Upper lobe of right lung (tissue), 1 donor: ENCODE measurements at places on chromosomes 2 and 18. TPM values are rescaled to one million over a fixed set of nuclear protein-coding genes. Genes with fewer than 3 reads are reported as not detected.

- H3K27ac ChIP-seq = no peak overlapping the region
- peaks cover 18% of the 10 kb centered on the region for H3K4me1 ChIP-seq
- no peaks in the 10 kb centered on the region for H3K36me3 ChIP-seq
- peak overlapping the region; percentile 42 for H3K4me3 ChIP-seq
Measured at GRCh38 chr2:20666005-20666303, 990 bp upstream of the GDF7 start.

DNA sequence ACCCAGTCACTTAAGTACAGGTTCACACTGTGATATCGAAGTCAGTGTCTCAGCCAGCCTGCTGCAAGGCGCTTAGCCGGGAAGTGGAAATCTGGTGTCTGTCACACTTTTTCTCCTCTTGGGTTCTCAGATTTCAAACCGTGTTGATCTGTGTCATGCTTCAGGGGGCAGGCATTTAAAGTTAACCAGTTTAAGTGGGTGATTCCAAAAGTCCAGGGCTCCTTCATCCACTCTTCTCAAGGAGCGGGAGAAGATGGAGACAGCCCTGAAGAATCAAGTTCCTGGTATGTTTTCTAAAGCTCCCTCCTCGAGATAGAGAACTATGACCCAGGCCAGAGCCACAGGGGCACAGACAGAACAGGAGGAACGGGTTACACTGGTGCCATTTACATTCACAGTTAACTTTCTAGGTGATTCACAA, 331.7 kb downstream of the GBX2 start:
- no peak overlapping the region for H3K4me3 ChIP-seq
- no peaks in the 10 kb centered on the region for H3K36me3 ChIP-seq
- no peak for DNase-seq
- H3K27me3 ChIP-seq = no peaks in the 10 kb centered on the region

GRCh38 chr2:157923598-157924217, 47.6 kb upstream of the ACVR1 start:
- no peak for DNase-seq
- H3K27me3 ChIP-seq = no peaks in the 10 kb centered on the region
- no peaks in the 10 kb centered on the region for H3K4me1 ChIP-seq
- H3K36me3 ChIP-seq = no peaks in the 10 kb centered on the region

DNA sequence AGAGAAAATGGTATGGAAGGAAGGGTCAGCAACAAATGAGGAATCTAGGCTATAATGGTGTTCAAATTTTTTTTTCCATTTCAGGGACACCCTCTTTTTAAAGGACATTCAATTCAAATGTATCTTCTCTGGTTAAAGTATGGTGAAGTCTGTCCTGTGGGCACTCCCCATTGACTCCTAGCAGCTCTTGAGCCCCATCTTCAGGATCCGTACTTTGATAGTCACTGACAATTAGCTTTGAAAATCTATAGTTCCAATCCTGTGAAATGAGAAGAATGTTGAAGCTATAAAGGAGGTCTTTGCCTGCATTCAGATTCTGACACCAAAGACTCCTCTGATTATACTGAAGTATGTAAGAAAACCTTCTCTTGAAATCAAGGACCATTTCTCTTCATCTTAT, 43.3 kb downstream of the KCNH7 start:
- no peaks in the 10 kb centered on the region for H3K27me3 ChIP-seq
- no peaks in the 10 kb centered on the region for H3K4me1 ChIP-seq
- no peak for DNase-seq
- no peaks in the 10 kb centered on the region for H3K36me3 ChIP-seq
- no peak overlapping the region for H3K4me3 ChIP-seq

The ATOH8 gene
- total RNA-seq = 93.6 TPM

- no peaks in the 10 kb centered on the region for H3K36me3 ChIP-seq
- H3K27me3 ChIP-seq = no peaks in the 10 kb centered on the region
Measured at GRCh38 chr2:191857259-191857805, 10.4 kb upstream of the CAVIN2 start.

GRCh38 chr2:128452536-128453530, 134.2 kb upstream of the HS6ST1 start:
- peak; percentile 29 for DNase-seq
- no peaks in the 10 kb centered on the region for H3K4me1 ChIP-seq
- H3K27me3 ChIP-seq = no peaks in the 10 kb centered on the region
- H3K27ac ChIP-seq = no peak overlapping the region

DNA sequence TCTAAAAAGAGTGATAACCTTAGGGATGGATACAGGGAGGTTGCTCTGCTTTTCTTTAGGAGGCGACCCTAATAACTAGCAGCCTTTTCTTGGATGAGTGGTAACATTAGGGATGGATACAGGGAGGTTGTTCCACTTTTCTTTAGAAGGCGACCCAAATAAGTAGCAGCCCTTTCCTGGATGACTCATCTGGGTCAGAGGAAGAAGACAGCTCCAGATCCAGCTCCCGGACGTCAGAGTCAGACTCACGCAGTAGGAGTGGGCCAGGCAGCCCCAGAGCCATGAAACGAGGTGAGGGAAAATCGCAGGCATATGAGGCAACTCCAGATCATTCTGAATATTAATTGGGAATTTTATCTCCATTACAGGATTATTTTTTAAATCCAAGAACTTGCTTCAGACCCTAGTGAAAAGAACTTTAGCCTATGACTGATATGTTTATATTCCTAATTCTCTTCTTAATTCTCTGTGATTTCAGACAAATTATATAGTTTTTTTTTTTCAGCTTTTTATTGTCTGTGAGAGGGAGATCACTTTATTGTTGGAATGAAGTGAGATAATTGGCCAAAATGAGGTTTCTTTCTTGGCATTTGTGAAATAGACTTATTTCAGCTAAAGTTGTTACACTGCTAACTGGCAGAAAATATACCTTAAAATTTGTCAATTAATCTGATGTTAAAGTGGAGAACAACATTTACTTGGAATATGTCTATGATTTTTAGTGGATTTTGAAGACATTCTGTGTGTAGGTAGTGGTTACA, 31.2 kb upstream of the C1GALT1C1L start:
- no peak overlapping the region for H3K27ac ChIP-seq
- H3K4me1 ChIP-seq = no peaks in the 10 kb centered on the region
- no peak for DNase-seq
- no peaks in the 10 kb centered on the region for H3K27me3 ChIP-seq

DNA sequence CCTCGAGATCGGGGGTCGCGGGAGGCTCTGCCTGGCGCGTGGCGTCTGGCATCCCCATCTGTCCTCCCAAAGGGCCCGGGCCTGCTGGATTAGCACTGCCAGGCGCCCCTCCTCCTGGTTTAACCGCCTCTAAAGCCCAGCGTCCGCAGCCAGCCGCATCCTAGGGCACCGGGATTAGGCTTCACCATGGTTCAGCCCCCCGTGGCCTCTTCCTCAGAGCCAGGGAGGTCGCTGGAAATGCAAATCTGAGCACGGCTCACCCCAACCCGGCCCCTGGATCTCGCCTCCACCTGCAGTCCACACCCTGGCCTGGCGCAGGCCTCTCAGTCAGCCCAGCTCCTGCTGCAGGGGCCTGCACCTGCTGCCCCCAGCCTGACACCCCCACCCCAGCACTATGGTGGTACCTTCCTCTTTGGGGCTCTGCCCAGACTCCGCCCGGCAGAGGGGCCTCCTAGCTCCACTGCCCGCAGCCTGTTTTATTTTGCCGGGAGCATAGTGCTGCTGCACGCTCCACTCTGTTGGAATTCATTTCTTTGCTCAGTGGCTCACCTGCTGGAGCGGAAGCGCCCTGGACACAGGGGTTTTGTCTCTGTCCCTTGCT, 13.2 kb downstream of the PRELID3A start:
- no peak for DNase-seq

The PDE1A gene
- 6.3 TPM for total RNA-seq

GRCh38 chr2:213185147-213185822, 33.9 kb upstream of the IKZF2 start:
- no peaks in the 10 kb centered on the region for H3K36me3 ChIP-seq
- H3K4me1 ChIP-seq = no peaks in the 10 kb centered on the region
- no peak overlapping the region for H3K4me3 ChIP-seq
- H3K27ac ChIP-seq = no peak overlapping the region
- DNase-seq = no peak
- H3K27me3 ChIP-seq = no peaks in the 10 kb centered on the region

The FSIP2 gene
- total RNA-seq = 0.29 TPM

DNA sequence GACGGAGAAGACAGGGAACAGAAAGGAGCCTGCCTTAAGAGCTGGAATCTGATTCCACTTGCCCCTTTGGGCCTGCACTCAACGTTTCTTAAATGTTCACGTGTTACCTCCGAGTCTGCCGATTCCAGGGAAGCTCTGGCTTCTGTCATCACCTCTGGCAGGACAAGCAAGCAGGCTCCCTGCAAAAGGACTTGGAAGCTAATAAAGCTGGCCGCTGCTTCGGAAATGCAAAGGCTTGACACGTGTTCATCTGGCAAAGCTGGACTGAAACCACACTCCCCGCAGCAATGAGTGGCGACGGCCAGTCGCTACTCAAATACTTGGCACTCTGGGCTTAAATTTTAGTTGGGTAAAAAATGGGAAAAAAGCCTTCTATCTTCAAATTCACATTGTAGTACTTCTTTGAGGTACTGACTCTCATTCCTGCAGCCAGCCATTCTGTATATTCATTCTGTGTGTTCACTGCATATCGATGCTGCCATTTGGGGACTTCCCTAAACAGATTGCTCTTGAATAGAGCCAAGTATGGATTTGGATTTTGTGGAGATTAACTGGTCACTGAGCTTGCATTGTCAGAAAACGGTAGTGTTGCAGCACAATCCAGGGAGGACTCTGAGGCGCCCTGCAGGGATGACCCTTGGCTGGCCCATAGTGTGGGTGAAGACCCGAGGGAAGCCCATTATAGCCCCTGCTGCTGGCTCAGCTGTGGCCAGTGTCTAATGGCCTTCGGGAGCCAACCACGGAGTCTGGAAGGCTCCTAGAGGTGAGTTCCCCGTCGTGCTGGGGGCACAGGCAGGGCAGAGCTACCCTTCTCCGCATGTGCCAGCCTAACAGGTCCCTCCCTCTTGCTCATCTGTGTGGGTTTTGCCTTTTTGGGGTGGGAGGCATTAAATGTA, 231.5 kb downstream of the PRKCE start:
- H3K4me3 ChIP-seq = no peak overlapping the region
- DNase-seq = no peak
- H3K27me3 ChIP-seq = no peaks in the 10 kb centered on the region
- no peaks in the 10 kb centered on the region for H3K36me3 ChIP-seq

- H3K36me3 ChIP-seq = no peaks in the 10 kb centered on the region
- DNase-seq = no peak
- H3K4me3 ChIP-seq = no peak overlapping the region
- peaks cover 12% of the 10 kb centered on the region for H3K4me1 ChIP-seq
Measured at GRCh38 chr2:177207101-177207500, 5.5 kb upstream of the HNRNPA3 start.
